Naive thymus-derived CD8-positive, alpha-beta T cell (primary cell): ENCODE measurements at places on chromosomes 12 and 14. TPM values are rescaled to one million over a fixed set of nuclear protein-coding genes. Genes with fewer than 3 reads are reported as not detected.

GRCh38 chr12:8226355-8226754 lies 1.1 kb downstream of the FAM90A1 start:
- DNase-seq, result no peak
- H3K4me1 ChIP-seq, result peaks cover 12% of the 10 kb centered on the region
- no peak overlapping the region for H3K27ac ChIP-seq
- H3K27me3 ChIP-seq, result no peaks in the 10 kb centered on the region
- H3K36me3 ChIP-seq, result no peaks in the 10 kb centered on the region

- no peak for DNase-seq
- H3K4me1 ChIP-seq, result peaks cover 7% of the 10 kb centered on the region
- H3K27ac ChIP-seq, result no peak overlapping the region
- peaks cover 5% of the 10 kb centered on the region for H3K36me3 ChIP-seq
- no peak overlapping the region for H3K4me3 ChIP-seq
- H3K27me3 ChIP-seq, result peaks cover 2% of the 10 kb centered on the region
Measured at GRCh38 chr12:101567918-101568317, 26.9 kb upstream of the MYBPC1 start.

- peaks cover 19% of the 10 kb centered on the region for H3K27me3 ChIP-seq
- H3K4me3 ChIP-seq, result no peak overlapping the region
- no peak overlapping the region for H3K27ac ChIP-seq
Measured at GRCh38 chr14:99728231-99728920, 44.3 kb downstream of the CYP46A1 start.

- no peak overlapping the region for H3K27ac ChIP-seq
- no peaks in the 10 kb centered on the region for H3K27me3 ChIP-seq
- H3K4me3 ChIP-seq, result no peak overlapping the region
- no peaks in the 10 kb centered on the region for H3K4me1 ChIP-seq
- no peak for DNase-seq
Measured at GRCh38 chr14:85313560-85314207, 216.3 kb upstream of the FLRT2 start.

DNA sequence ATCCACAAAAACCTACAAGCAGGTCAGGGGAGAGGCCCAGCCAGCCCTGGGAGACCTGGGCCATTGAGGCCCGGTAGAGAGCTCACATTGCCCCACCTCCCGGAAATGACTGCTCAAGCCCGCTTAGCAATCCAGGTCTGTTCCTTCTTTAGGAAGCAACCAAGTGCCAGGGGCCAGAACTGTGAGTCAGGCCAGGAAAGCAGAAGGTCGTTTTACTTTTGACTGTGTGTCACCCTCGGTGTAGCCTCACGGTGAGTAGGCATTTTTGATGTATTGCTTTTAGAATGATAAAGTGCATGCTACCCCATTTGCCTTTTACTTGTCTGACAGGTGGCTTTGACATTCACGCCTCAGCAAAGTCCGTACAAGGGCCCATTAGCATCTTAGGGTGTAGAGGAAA lies 25.4 kb upstream of the PWP1 start:
- peaks cover 9% of the 10 kb centered on the region for H3K4me1 ChIP-seq
- peaks cover under 1% of the 10 kb centered on the region for H3K27me3 ChIP-seq
- H3K4me3 ChIP-seq, result no peak overlapping the region
- DNase-seq, result no peak

DNA sequence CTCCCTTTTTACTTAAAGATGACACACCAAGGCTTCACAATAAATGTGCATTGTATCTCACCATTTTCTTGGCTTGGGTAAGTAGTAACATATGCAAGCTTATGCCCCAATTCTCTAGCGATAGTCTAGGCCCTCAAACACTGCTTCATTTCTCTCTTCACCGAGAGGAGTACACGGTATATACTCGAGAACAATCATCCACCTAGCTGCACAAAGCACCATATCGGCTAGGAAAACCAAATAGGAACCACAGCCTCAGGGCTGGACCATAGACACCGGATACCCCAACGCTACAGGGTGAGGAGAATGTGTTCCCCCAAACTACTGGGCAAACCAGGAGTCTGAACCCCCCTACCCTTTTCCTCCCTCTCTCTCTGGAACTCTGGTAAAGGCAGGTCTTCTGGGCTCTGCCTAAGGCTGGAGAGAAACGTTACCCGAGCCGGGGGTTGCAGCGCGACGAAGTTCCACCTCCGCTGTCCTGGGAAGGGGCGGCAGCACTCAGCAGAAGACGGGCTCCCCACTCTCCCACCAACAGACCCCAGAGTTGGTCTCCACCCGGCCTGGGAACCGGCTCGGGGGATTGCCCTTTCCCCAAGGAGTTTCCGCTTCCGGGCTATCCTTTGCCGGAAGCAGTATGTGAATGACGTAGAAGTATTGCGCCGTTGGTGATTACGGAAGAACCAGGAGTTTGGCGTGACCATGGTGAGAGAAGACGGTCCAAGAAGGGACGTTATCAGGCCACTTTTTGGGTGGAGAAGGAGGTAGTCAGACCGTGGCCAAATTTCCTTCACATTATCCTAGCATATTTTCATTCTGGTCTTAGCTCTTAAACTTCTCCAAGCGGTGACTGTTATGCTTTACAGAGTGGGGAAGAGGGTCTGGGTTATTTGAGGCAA lies at the start of the genes AREL1 and FCF1:
AREL1 (minus strand) TSS at position 582 of the 896 bp plus-strand sequence. CDS start 27,465 bp downstream, outside the sequence.
FCF1 (plus strand) TSS at position 646 of the 896 bp plus-strand sequence; CDS start at position 700, 54 bp downstream.
- H3K4me3 ChIP-seq, result peak within 1 kb of the TSS; percentile 96
- H3K36me3 ChIP-seq, result peaks cover 10% of the 10 kb centered on the region
- peak within 1 kb of the TSS; percentile 98 for H3K27ac ChIP-seq
- H3K4me1 ChIP-seq, result peaks cover 58% of the 10 kb centered on the region

DNA sequence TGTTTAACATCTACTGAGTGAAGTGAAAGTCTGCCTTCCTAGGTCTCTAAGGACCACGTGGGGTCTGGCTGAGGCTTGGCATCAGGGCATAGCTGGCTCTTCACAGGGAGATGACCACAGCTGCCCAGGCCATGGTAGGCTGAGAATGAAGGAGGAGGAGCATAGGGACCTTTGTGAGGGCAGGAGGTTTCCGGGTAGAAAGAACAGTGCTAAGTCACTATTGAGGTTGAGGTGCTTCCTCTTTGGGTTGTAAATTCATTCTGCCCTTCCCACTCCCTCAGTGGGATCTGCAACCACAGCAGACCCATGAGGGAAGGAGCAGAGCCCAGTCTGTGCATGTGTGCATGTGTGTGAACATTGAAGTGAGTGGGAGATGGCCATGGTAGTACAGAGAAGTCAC lies 909.6 kb downstream of the VRK1 start:
- H3K4me1 ChIP-seq, result peaks cover 98% of the 10 kb centered on the region
- peaks cover 4% of the 10 kb centered on the region for H3K36me3 ChIP-seq
- H3K27ac ChIP-seq, result peak overlapping the region; percentile 88
- H3K4me3 ChIP-seq, result peak overlapping the region; percentile 57

DNA sequence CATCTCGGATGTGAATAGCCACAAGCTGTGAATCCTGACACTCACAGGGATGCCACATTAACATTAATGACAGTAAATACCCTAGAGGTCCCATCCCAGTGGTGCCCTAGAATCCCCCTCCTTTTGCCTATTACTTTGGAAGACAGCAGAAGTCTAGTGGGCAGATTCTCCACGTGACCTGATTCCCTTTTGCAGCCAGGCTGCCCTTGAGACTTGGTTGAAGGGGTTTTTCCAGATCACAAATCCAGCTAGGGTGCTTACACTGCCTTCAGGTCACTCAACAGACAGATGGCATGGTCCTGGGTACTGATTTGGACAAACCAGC lies 8.7 kb downstream of the HDAC7 start:
- H3K27ac ChIP-seq, result peak overlapping the region; percentile 96
- DNase-seq, result no peak
- H3K36me3 ChIP-seq, result no peaks in the 10 kb centered on the region
- H3K27me3 ChIP-seq, result no peaks in the 10 kb centered on the region
- peaks cover 94% of the 10 kb centered on the region for H3K4me1 ChIP-seq

DNA sequence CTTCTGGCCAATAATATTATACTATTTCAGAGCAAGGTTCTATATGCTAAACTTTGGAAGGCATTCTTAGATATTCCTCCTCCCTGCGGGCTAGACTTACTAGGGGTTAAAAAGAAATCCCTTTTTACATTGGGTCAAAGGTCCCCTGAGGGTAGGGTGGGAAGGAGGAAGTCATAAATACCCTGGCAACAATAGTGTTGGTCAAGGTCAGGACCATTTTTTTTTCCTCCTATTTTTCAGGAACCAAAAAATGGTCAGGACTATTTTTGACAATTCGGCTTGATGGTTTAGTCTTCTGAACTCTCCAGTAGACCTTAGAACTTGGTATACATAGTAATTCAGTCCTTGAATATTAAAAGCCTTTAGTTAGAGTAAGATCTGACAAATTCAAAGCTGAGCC lies 4.5 kb upstream of the NANOG start:
- no peak overlapping the region for H3K4me3 ChIP-seq
- no peak for DNase-seq
- no peak overlapping the region for H3K27ac ChIP-seq
- no peaks in the 10 kb centered on the region for H3K4me1 ChIP-seq

DNA sequence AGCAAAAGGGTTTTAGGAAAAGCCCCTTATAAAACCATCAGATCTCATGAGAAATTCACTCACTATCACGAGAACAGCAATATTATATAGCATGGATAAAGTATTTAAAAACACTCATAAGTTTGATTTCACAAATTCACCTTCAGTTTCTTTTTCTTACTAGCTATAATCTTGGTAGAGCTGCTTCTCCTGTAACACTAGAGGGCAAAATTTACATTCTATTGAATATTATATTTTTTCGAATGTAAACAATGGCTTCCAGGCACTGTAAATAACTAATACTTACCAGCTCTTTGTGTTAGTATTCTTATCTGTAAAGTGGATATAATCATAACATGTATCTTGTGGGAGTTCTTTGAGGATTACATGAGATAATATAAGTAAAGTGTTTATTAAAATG lies 259.6 kb downstream of the CCER1 start:
- no peak for DNase-seq
- H3K27me3 ChIP-seq, result no peaks in the 10 kb centered on the region
- H3K27ac ChIP-seq, result no peak overlapping the region
- H3K36me3 ChIP-seq, result no peaks in the 10 kb centered on the region
- no peaks in the 10 kb centered on the region for H3K4me1 ChIP-seq

DNA sequence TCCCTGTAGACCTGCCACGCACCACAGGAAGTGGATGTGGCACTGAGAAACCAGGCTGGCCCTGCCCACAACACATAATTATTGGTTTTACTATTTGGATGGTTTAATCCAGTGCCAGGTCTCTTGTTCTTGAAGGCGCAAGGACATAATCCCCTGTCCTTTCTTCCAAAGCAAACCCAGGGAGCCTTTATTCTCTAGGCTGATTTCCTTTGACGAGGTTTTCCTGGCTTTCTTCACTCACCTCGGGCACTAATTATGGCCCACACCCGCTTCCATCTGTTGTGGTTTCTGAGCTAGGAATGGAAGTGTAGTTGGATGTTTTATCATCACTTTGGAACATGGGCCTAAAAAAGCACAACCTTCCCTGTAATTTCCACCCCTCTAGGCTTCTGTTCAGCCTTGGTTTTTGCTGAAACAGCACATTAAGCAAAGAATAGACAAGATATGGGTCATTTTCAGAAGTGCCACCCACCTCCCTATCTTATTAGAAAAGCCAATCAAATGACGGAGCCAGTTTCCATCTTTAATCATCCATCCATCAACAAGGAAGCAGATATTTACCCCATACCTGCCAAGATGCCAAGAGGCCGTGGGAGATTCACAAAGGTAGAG lies 73.9 kb downstream of the PPP1R36 start:
- H3K4me3 ChIP-seq, result no peak overlapping the region
- no peaks in the 10 kb centered on the region for H3K27me3 ChIP-seq
- no peak for DNase-seq
- no peaks in the 10 kb centered on the region for H3K4me1 ChIP-seq
- no peak overlapping the region for H3K27ac ChIP-seq

- H3K4me3 ChIP-seq, result no peak overlapping the region
- H3K27me3 ChIP-seq, result no peaks in the 10 kb centered on the region
- peaks cover 69% of the 10 kb centered on the region for H3K36me3 ChIP-seq
- DNase-seq, result no peak
Measured at GRCh38 chr14:61523751-61524150, 171.6 kb upstream of the HIF1A start.

GRCh38 chr12:132771126-132771838 lies 9.7 kb upstream of the ANKLE2 start:
- DNase-seq, result peak; percentile 58
- no peaks in the 10 kb centered on the region for H3K27me3 ChIP-seq
- H3K27ac ChIP-seq, result peak overlapping the region; percentile 92
- H3K36me3 ChIP-seq, result peaks cover 11% of the 10 kb centered on the region
- peak overlapping the region; percentile 41 for H3K4me3 ChIP-seq

DNA sequence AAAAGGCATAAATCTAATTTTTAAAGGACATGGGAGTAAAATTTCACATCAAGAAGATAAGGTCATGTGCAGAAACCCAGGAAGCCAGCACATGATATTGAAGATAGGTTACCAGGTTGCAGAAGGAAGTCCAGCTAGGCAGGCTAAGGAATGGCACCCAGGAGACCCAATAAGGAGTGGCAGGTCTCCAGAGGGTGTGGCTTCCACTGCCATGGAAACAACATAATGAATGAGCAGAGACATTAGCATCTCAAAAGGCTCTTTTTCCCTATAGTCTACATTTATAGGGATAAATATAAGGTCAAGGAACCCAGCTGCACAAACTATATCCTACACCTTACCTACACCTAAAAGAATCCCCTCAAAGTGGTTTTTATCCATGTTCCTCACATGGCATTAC lies 275.9 kb downstream of the RPS29 start:
- no peak overlapping the region for H3K4me3 ChIP-seq
- no peak overlapping the region for H3K27ac ChIP-seq
- no peaks in the 10 kb centered on the region for H3K4me1 ChIP-seq
- H3K27me3 ChIP-seq, result peaks cover 21% of the 10 kb centered on the region

- H3K27me3 ChIP-seq, result no peaks in the 10 kb centered on the region
- no peaks in the 10 kb centered on the region for H3K4me1 ChIP-seq
- no peaks in the 10 kb centered on the region for H3K36me3 ChIP-seq
- no peak for DNase-seq
- no peak overlapping the region for H3K27ac ChIP-seq
Measured at GRCh38 chr12:40970320-40970907, 217.7 kb upstream of the PDZRN4 start.

DNA sequence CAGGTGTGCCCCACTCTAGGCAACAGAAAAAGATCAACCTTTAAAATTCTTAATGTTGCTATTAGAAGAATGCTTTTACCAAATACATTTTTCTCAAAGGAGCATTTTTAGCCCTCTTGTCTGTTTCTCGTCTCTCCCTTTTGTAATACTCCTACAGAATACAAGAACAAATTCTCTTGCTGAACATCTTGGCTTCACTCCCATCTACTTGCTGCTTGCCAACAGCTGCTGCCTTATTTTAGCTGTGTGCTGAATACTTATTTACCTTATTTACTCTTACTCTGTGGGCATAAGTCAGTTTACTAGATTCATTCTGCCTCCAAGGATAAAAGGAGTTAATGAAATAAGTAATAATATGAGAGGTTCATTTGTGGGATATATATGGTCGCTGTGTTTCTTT lies 70.8 kb downstream of the POLR3B start:
- H3K36me3 ChIP-seq, result no peaks in the 10 kb centered on the region
- no peak overlapping the region for H3K27ac ChIP-seq
- H3K4me3 ChIP-seq, result no peak overlapping the region
- no peaks in the 10 kb centered on the region for H3K27me3 ChIP-seq

- DNase-seq, result no peak
- H3K4me3 ChIP-seq, result peak overlapping the region; percentile 47
- H3K4me1 ChIP-seq, result peaks cover 96% of the 10 kb centered on the region
- no peaks in the 10 kb centered on the region for H3K36me3 ChIP-seq
Measured at GRCh38 chr14:98192946-98193345, 1079.1 kb downstream of the BCL11B start.

Gene FAM90A1
- not detected for polyA plus RNA-seq

Gene RHEBL1
- polyA plus RNA-seq, result 3.4 TPM

Gene SBNO1
- polyA plus RNA-seq, result 36.1 TPM

Gene FLRT2
- not detected for polyA plus RNA-seq

Gene CPM
- polyA plus RNA-seq, result 0.81 TPM

Gene GALNT8
- polyA plus RNA-seq, result not detected
